ENCODE measurements at places on chromosomes 3 and 15.

GRCh38 chr3:82641701-82642100, 880.3 kb upstream of the GBE1 start:
- no peak for DNase-seq

DNA sequence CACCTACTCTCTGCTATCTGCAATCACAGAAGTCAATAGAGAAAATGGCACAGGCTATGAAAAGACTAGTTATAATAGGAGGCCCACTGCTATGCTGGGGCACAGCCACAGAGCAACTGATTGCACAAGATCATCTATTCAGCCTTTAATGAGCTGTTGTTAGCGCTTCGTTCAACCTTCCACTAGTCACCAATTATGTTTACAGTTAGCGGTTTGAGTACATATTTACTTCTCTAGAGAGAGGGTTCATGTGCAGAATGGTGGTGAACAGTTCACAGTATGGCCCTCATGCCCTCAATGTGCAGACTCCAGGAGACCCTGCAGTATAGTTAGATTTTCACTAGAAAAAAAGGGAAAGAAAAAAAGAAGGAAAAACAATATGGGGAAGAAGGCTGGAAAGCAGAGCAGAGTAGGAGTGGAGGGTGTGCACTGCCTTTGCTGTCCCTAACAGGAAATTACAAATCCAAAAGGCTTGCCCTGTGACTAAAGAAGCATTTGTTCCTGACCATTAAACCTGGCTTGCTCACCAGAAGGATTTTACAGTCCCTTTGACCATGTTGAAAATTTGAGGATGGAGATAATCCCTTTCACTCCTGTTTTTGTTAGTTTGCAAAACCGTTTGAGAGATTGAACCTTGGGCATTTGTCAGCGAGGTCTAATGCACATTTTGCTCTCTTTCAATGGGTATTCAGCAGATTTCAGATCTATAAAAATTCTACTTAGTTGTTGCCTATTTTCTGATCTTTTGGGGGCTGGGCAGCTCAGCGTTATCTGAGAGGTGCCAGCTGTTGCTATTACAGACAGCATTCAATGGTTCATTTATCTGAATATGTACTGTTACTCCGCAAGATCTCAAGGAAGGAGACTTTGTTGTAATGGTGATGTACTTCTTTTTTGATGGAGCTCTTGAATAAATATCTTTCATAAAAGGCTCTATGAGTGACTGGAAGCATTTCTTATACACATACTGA, 296.1 kb downstream of the LSAMP start:
- peak; percentile 89 for DNase-seq

GRCh38 chr3:119388577-119388976, 74.8 kb downstream of the TMEM39A start:
- DNase-seq, result no peak

GRCh38 chr3:49813497-49814174, at the start of gene UBA7:
TSS of gene UBA7 (minus strand) at chr3:49813953. CDS start at chr3:49813787, 166 bp downstream.
- no peak for DNase-seq

DNA sequence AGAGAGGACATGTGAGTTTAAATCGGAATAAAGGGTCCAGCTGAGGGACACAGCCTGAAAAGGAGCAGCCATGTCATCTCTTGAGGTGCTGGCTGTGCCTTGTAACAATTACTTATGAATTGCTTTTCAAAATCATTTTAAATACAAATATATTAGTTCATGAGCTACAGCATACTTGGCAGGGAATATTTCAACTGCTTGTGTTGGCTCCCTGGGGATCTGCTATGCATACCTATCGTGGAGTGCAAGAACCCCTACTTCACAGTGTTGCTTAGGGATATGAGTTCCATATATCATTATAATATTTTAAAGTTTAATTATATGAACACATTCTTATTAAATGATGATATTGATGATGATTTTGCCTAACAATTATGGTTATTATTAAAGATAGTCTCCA, 19.1 kb upstream of the P2RY14 start:
- DNase-seq, result no peak

DNA sequence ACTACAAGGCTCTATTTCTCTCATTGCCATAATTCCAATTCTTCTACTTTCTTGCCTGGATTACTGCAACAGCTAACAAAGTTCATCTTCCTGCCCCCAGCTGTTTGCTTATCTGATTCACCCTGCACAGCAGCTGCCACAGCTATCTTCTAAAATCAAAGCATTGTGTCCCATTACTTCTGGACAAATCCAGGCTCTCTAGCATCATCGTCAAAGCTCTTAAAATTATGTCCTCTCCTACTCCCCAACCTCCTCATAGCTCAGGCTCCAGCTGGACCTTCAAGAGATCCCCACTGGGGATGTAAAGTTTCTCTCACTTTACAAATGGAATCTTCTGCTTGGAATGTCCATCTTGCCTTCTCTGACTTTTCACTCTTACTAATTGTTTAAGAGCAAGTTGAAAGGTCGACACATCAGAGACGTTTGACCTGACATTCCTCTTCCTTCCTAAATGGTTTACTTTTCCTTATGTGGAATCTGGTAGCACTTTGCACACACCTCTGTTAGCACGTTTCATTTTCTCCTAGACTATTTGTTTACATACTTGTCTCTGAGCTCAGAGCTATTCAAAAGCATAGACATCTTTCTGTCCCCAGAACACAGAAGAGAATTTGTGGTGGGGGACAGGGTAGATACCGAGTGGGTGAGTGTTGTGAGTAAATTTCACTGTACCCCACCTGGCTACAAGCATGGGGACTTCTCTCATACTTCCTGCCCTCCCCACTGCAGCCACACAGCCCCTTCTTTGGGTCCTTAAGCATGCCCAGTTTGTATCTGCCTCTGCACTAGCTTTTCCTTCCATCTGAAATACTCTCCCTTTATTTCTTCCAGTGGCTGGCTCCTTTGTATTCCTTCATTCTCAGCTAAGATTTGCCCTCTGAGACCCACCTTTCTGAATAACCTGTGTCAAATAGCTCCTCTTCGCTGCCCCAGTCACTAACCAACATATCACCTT, 77.9 kb downstream of the SERPINI1 start:
- DNase-seq, result no peak

- DNase-seq, result no peak
Observed at GRCh38 chr15:98383571-98383970, 264.8 kb upstream of the IGF1R start.

DNA sequence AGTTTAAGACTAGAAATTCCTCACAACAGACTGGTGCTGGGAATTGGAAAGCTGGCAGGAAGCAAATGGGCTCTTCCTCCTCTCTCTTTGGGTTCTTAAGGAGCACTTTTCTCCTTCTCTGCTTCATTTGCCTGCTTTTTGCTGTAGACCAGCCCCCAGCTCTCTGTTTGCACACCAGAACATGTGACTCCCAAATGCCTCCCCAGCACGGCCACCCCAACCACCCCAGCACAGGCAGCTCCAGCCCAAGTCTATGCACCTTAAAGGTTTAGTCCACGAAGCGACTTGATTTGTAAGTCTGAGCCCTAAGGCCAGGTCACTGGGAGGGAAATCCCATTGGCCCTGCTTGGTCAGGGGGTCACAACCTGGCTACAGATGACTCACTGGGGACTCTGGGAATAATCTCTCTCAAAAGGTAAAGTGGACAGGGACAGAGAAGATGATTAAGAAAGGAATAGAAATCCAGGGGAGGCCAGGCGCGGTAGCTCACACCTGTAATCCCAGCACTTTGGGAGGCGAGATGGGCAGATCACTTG, 377.8 kb upstream of the PROK2 start:
- DNase-seq, result no peak

All from NCI-H1436 treated with DMSO at 0.1 percent for 48 hours (cell line).